COLO829 (cell line): ENCODE measurements at places on chromosomes 7 and 10.

GRCh38 chr10:124614003-124614659 lies 130.0 kb downstream of the FAM53B start:
- DNase-seq, result no peak

- DNase-seq, result peak; percentile 63
Observed at GRCh38 chr7:43491984-43492383, 90.9 kb upstream of the STK17A start.

GRCh38 chr7:26813432-26813831 lies 51.0 kb downstream of the SKAP2 start:
- peak; percentile 76 for DNase-seq

DNA sequence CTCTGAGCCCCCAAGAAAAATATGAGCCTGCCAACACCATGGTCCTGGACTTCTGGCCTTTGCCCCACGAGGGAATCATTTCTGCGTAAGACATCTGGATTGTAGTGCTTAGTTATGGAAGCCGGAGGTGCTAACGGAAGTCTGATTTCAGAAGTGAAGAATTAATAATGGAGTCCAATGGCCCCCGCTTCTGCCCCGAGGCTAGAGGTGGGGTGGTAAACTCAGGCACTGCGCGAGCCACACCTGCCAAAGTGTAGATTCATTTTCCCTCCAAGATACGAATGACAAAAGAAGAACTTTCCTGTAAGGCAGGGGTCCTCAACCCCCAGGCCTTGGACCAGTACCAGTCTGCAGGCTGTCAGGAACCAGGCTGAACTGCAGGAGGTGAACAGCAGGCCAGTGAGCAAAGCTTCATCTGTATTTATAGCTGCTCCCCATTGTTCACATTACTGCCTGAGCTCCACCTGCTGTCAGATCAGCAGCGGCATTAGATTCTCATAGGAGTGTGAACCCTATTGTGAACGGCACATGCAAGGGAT lies 22.3 kb downstream of the CNPY1 start:
- DNase-seq, result no peak

DNA sequence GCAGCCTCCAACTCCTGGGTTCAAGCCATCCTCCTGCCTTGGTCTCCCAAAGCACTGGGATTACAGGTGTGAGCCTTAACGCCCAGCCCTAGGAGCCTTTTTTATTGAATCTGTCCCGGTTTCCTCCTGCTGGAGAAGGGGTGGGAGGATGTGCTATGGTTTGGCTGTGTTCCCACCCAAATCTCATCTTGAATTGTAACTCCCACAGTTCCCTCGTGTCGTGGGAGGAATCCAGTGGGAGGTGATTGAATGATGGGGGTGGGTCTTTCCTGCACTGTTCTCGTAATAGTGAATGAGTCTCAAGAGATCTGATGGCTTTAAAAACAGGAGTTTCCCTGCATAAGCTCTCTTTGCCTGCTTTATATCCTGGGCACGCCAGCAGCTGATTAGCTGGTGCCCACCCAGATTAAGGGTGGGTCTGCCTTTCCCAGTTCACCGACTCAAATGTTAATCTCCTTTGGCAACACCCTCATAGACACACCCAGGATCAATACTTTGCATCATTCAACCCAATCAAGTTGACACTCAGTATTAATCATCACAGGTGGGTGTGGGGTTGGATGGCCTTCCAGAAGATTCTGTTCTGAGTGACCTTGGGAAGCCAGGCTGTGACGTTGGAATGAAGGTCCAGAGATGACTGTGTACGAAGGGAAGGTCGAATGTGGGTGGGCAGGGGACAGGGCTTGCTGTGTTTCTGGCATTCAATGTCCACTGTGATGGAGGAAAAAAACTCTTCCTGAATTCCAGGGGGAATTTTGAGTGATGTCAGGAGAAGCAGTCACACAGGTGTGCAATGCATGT lies 33.8 kb upstream of the CUX1 start:
- DNase-seq, result no peak

GRCh38 chr7:130937016-130937415 lies 203.0 kb upstream of the KLF14 start:
- DNase-seq, result no peak

DNA sequence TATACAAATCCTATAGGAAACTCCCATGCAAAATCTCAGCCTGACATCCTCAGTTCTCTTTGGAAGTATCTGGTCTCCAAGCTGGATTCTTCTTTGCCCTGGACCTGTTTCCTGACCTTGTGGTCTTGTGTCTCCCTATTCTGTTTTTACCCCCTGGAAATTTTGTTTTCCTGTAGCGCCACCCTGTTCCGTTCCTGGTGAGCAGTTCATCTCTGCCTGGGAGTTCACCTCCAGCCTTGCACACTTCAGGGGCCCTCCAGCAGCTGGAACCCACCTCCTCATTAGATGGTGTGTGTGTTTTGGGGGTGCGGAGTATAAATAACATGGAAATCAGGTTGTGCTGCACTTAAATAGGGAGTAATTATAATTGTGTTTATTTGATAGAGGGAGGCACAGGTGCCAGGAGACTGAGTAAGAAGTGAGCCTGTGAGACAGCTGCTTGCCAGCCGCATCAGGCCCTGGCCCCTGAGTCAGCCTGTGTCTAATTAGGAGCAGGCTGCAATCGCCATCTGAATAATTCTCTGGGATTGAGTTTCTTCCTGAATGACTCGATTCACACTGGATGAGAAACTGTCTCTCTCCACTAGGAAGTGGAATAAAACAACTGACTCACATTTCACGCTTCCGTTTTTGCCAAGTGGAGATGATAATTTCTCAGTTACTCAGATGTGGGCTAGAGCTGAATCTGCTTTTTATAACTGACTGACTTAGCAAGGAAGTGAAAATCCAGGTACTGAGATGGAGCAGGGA lies 69.4 kb upstream of the HECTD2 start:
- peak; percentile 72 for DNase-seq
